Muscle of leg (tissue), 16 donors: ENCODE measurements at places on chromosomes 2 and 18. TPM values are rescaled to one million over a fixed set of nuclear protein-coding genes. Genes with fewer than 3 reads are reported as not detected.

The MAL gene
- total RNA-seq: 2.4 TPM

The TXNDC2 gene
- 0.04 TPM for total RNA-seq

The AOX1 gene
- total RNA-seq: 1.9 TPM

DNA sequence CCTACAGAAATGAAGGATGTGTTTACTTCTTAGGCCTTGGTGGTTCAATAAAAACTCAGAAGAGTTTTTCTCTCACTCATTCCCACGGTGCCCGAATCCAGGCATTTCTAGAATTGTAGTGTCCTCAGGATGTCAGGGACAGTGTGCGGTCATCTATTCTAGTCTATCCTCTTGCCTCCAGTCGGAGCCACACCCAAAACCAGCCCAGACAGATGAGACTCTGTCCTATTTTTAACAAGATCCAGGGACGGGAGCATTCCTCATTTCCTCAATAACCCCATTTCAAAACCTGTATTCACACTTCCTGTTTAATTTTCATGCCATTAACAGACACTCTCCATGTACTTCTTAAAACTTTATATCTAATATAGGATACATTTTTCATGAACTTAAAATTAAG is 11.6 kb upstream of the RBMS1 start:
- DNase-seq: no peak

The ATAD2B gene
- total RNA-seq: 17.6 TPM

DNA sequence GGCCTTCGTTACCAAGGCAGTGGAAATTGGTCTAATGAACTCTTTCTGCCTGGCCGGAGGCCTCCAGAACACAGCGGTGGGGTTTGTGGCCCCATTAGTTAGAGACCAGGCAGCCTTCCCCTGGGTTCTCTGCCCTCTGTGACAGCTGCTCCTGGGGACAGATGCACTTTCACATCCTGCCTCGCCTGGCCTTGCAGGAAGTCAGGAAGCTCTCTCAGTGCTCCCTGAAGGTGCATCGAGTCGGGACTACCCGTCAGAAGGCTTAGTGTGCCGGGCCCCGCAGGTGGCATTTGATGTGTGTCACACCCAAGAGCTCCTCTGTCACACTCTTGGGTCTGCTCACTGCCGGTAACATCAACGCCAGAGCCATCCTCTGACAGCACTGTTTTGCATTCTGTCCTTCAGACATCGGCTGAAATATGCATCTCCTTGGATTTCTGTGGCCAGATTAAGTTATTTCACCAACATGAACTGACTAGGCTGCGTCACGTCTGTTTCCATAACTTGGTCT is 158.3 kb downstream of the LDLRAD4 start:
- no peak for DNase-seq

The MAB21L4 gene
- not detected for total RNA-seq

GRCh38 chr2:147634826-147635225 is 210.0 kb upstream of the ACVR2A start:
- DNase-seq: peak; percentile 70

DNA sequence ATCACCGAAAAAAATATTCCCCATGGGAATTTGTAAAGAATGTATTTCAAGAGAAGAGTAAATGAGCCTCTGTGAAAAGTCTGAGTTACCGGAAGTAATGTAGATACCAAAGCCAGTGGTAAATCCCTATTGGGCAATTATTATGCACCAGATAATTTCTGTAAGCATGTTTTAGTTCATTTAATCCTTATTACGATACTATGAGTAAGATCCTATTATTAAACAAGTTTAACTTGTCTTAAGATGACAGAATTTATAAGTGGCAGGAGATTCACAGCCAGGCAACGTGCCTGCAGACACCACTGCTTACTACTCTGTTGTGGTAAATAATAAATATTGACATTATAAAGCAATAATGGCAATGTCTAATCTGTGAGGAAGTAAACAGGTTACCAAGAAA is 280.8 kb upstream of the RGPD4 start:
- peak; percentile 15 for DNase-seq

The ALLC gene
- total RNA-seq: 0.09 TPM

- DNase-seq: no peak
These were observed 23.0 kb upstream of the CEP68 start for GRCh38 chr2:65033178-65033577.

GRCh38 chr2:120382541-120383144 is 36.7 kb downstream of the INHBB start:
- no peak for DNase-seq

The GLI2 gene
- 6.2 TPM for total RNA-seq

DNA sequence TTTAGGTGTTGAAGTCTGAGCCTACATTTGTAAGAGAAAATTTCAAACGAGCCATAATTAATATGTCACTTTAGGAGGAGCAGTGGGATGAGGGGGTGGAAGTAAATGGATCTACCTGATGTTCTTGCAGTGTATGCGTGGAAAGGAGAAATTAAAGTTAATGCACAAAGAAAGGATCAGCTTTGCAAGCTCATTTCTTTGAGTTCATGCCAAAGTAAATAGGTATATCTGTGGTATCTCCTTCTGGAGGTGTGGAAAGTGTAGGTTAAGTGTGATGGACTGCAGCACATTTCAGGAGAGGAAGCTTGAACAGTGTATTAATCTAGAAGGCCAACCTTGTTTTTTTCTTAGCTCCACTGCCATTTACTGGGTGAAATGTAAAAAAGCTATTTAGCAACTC is 307.5 kb upstream of the ZEB2 start:
- no peak for DNase-seq
